Suppressor macrophage treated with lipopolysaccharide for 1 hour (primary cell): ENCODE measurements at places on chromosomes 3 and 15.

DNA sequence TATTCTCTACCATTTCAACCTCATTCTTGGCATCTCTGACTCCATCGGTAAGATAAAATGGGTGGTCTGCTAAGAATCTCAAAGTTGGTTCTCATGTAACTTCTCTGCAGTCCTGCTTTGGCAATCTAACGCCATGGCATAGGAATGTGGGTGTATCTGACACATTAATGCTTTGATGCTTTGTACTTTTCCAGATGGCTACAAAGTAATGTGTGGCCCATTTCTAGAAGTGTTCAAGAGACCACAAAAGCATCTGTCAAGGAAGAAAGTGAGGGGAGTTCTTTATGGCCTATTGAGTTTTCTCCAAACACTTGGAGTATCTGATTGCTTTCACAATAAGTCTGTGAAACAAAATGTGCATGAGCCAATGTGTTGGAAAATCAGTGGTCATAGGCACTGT lies 339.9 kb upstream of the TGFBR2 start:
- DNase-seq: no peak

DNA sequence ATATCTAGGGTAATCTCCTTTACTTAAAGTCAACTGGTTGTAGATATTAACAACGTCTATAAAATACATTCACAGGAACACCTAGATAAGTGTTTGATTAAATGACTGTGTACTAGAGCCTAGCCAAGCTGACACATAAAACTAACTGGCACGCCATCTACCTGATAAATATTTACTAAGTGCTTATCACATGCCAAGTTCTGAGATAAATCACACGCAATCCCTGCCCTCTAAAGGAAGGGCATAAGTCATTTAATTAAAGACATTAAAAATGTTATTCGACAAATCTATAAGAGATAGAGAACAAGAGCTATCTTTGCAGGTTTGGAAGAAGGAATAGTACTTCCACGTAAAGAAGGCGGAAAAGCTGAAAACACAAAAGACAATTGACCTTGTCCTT lies 11.1 kb upstream of the MB21D2 start:
- no peak for DNase-seq

GRCh38 chr15:79728867-79729266 lies 167.9 kb downstream of the MTHFS start:
- no peak for DNase-seq

DNA sequence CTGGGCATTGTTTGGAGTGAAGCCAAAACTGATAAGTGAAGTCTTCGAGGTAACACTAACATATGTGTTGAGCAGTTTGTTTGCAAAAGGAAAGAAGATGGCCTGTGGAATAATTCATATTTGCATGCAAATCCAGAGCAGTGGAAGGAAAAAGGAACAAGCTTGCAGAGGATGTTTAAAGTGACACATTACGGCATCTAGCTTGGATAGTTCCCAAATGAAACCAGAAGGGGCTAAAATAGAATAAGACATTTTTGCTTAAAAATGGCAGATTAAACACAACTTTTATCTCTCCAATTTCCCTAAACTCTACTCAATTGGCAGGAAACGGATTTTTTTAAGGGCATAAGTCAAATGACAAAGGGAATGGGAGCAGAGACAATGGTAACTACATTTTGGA lies 25.4 kb upstream of the RYK start:
- DNase-seq: peak; percentile 4

GRCh38 chr15:96495386-96495785 lies 164.9 kb downstream of the NR2F2 start:
- no peak for DNase-seq

GRCh38 chr15:61133361-61133760 lies 95.7 kb downstream of the RORA start:
- no peak for DNase-seq

GRCh38 chr15:94671858-94672532 lies 440.6 kb downstream of the MCTP2 start:
- no peak for DNase-seq

- DNase-seq: no peak
These were observed 25.6 kb downstream of the ANXA2 start for GRCh38 chr15:60372227-60372626.

DNA sequence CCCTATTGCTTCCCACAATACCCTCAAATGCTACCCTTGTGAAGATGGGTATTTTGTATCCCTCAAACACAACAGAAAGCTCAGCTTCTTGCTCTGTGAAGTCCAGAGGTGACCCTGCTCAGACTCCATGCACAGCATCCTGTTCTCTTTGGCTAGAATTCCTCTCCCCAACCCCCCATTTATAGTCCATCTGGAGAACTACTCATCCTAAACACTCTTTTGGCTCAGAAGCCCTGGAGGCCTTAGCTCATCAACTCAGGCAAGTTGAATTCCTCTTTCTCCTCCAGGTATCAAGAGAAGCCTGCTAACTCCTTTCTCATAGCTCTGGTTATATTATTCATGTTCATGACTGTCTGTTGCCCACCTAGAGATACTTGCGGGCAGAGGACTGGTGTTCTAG lies 18.3 kb upstream of the GASK1A start:
- no peak for DNase-seq

DNA sequence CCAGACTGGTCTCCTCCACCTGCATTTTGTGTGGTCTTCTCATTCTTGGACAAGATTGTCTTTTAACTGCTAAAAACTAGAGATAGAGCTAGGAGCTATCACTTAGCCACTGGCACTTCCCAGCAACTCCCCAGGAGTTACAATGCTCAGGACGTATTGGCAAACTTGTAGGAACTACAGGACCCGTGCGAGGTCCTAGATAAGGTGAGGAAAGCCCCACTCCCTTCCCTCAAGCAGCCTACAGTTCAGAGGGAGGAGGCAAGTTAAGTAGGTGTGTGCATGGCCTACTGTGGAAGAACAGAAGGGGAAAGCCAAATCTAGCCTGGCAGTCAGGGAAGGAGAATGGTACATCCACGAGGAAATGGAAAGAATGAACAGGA lies 504.7 kb upstream of the PROK2 start:
- DNase-seq: no peak
